ENCODE measurements at places on chromosomes 4 and X.
A peak's percentile ranks its signal among the peaks of the same experiment; 100 is the strongest.

GRCh38 chr4:168483811-168484210, 3.5 kb upstream of the DDX60L start:
- peaks cover 11% of the 10 kb centered on the region for H3K27me3 ChIP-seq
- H3K27ac ChIP-seq, result no peak overlapping the region
- H3K36me3 ChIP-seq, result peaks cover 18% of the 10 kb centered on the region
- peaks cover 10% of the 10 kb centered on the region for H3K4me1 ChIP-seq

DNA sequence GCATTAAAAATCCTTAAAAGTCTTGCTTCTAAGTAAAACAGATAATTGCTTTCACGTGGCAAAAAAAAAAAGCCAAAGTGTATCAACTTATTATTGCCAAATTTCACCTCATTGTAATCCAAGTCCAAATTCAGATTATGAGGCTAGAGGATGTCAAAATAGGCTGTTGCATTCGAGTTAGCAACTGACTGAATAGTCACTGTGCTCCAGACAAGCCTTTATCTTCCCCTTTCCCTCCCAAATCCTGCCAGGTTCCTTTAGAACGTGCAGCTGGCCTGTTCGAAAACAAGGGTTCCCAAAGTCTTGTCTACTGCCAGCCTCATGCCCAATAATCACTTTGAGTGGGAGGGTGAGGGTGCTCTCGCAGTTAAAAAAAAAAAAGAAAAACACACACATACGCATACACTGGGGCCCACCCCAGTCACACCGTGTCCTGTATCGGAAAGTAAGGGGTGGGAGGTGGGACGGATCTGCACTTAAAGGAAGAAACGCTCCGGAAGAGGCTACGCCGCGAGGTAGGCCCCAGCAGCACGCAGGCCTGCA, 603 bp downstream of the MAD2L1 start:
- no peaks in the 10 kb centered on the region for H3K27me3 ChIP-seq
- peaks cover 8% of the 10 kb centered on the region for H3K36me3 ChIP-seq
- peaks cover 21% of the 10 kb centered on the region for H3K4me1 ChIP-seq
- H3K27ac ChIP-seq, result peak overlapping the region; percentile 97
- peak overlapping the region; percentile 91 for H3K4me3 ChIP-seq
- DNase-seq, result no peak

DNA sequence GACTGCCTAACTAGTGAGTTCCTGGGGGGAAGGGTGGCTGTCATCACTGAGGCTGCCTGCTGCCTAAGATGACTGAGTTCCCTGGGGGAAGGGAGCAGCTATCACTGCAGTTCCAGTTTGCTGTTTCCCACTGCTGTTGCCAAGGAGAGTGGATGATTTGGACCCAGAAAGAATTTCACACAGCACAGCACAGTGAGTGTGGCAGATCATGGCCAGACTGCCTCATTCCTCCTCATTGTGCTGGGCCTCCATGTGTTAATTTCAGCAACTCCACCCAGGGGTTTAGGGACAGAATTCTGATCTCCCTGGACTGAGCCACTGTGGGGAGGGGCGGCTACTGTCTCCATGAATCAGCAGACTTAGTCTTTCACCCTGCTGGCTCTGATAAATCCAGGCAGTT, 125.0 kb downstream of the TEX13C start:
- H3K36me3 ChIP-seq, result no peaks in the 10 kb centered on the region
- DNase-seq, result no peak
- H3K4me3 ChIP-seq, result no peak overlapping the region

DNA sequence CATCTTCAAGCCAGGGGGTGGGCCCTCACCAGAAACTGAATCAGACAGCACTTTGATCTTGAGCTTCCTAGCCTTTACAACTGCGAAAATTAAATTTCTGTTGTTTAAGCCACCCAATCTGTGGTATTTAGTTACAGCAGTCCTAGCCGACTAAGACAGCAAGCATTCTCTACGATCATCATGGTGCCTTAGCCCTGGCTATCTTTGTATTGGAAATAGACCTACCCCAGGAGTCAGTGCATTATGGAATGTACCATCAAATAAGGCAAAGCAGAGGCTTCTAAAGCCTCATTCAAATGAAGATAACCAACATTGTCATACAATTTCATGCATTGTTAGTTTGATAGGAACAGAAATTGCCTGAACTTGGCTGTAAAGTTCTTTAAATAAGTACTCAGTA, 75.0 kb downstream of the PARM1 start:
- no peaks in the 10 kb centered on the region for H3K4me1 ChIP-seq
- no peak for DNase-seq
- H3K27ac ChIP-seq, result no peak overlapping the region
- no peaks in the 10 kb centered on the region for H3K36me3 ChIP-seq

- no peaks in the 10 kb centered on the region for H3K4me1 ChIP-seq
- no peak overlapping the region for H3K4me3 ChIP-seq
- H3K27ac ChIP-seq, result no peak overlapping the region
Observed at GRCh38 chr4:172515266-172515879, 653.2 kb upstream of the GALNT7 start.

All from effector memory CD8-positive, alpha-beta T cell (primary cell).